ENCODE measurements at places on chromosomes 4 and X.

DNA sequence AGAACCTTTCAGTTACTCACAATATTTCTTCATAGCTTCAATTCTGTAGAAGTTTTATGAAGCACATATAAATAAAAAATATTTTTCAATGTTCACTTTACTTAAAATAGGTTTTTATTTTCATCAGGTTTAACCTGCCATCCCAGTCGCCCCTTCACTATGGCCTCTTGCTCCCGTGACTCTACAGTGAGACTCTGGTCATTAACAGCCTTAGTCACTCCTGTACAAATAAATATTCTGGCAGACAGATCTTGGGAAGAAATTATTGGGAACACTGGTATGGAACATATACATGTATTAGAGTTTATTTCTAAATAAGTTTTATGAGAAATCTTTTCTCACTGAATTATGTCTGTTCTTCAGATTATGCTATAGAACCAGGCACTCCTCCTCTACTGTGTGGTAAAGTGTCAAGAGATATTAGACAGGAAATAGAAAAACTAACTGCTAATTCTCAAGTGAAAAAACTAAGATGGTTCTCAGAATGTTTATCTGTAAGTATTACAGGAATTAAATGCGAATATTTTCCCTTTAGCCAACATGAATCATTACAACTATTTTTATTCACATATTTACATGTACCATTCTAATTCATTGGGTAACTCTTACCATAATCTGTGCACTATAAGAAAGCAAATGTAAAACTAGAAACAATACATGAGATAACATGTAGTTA, 45.6 kb downstream of the SPATA4 start:
- no peak for DNase-seq

DNA sequence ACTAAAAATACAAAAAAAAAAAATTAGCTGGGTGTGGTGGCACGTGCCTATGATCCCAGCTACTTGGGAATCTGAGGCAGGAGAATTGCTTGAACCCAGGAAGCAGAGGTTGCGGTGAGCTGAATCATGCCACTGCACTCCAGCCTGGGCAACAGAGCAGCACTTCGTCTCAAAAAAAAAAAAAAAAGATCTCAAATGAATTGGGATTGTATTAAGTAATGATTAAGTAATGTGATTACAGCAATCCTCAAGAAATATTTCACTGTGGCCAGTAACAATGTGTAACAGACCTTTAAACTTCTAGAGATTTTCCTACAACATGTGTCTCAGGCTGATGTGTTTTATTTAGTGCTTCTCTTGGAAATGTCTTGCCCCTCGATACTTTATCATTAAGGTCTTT, 46.8 kb downstream of the PKD2 start:
- peak; percentile 27 for DNase-seq

DNA sequence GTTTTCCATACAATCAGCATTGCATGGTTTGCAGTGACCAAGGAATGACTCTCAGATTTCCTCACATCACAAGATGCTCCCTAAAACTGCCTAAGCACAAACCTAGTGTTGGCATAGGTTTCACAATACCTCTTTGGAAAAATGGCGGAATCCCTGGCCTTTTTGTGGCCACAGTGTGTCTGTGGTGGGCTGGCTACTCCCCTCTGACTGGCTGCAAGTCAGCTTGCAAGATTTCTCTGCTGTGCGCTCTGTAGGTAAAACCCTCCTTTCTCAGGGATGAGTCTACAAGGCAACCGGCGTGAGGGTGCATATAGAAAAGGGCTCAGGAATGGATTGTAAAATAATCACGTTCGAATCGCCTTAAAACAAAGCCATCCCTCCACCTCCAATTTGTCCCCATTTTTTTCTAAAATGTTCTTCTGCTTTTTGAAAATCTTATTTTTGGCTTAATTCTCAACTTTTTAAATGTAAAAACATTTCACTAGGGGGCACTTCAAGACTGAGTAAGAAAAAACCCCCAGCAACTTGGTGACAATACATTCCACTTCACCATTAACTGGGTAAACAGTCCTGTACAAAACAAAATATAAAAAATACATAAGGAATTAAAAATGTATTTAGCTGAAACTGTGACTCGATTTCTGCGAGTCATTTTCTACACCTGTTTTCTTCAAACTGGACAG, 235.6 kb downstream of the STIM2 start:
- DNase-seq: no peak

DNA sequence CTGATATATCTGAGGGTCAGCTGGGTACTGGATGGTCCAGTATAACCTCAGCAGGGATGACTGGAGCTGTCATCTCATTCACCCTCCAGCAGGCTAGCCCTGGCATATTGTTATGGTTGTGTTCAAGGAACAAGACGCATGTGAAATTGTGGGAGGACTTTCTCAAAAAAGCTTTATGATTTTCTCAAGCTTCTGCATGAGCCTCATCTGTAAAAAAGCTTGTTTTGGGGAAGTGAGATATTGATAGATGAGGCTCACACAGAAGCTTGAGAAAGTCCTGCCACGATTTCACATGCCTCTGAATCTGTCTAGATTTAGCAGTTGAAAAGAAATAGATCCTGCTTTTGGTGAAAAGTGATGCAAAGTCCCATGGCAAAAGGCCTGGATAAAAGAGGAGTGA, 93.4 kb downstream of the SPCS3 start:
- no peak for DNase-seq

DNA sequence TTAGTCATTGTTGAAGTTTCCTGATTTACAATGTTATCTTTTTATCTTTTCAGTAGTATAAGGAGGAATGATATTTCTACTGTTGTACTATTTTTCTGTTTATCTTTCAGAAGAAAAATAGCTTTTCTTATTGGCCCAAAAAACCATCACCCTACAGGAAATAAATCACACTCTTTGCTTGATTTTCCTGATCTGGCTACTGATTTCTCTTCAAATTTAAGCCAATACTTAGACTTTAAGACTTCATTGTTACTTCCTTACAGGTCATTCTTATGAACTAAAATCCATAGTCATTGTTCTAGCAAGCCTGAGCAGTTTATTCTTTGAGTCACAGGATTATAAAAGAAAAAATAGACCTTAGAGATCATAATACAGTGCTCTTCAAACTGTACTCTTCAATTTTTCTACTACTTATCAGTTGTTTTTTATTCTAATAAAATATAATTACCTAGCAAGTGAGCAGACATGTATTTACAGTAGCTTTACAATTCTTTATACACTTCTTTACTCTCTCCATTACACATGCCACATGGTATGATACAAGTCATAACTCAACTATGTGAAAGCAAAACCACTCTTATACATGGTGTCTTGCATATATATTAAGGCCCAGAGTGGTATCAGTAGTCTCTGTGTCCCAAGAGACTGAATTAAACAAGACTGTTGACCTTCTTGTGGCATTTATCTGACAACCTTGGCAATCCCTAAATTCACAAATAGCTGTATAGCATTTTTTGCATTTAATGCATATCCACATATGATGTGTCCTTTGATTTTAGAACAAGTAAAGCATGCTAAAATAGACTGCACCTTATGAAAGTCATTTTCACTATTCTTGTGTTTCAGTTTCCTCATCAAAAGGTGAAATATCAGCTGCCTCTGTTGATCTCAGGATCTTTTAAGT, 47.9 kb downstream of the TET2 start:
- DNase-seq: peak; percentile 15
